ENCODE measurements at places on chromosomes 6 and 20.
A peak's percentile ranks its signal among the peaks of the same experiment; 100 is the strongest.

GRCh38 chr6:148426317-148426977, 83.8 kb downstream of the SASH1 start:
- DNase-seq, result no peak

DNA sequence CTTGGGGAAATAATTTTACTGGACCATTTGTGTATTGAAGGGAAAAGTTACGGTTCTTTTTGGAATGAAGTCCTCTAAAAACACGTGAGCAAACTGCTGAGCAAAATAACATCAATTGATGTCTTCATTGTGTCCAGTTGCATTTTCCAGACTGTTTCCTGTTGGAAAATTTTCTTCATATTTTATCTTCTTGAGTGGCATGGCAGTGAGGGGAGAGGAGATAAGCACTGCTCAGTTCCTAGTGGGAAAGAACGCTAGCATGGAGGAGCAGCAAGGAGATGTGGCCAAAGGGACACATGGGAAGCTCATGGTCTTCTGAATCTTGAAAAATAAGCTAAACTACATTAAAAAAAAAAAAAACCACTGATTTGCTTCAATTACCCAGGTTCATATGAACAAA, 776.0 kb downstream of the TFAP2A start:
- no peak for DNase-seq

GRCh38 chr6:42068173-42068572, 17.8 kb downstream of the TAF8 start:
- no peak for DNase-seq

GRCh38 chr6:165976684-165977083, 191.0 kb downstream of the TBXT start:
- no peak for DNase-seq

DNA sequence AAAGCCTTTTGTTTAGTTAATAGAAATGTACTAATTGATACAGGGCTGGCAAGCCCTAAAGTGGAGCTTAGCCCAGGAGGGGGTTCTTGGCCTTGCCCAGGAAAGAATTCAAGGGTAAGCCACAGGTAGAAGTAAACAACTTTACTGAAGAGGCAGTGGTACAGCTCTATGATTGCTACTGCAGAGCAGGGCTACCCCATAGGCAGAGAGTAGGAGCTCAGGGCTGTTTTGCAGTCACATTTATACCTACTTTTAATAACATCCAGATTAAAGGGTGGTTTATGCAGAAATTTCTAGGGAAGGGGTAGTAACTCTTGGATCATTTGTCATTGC, 680.4 kb upstream of the GJE1 start:
- no peak for DNase-seq

DNA sequence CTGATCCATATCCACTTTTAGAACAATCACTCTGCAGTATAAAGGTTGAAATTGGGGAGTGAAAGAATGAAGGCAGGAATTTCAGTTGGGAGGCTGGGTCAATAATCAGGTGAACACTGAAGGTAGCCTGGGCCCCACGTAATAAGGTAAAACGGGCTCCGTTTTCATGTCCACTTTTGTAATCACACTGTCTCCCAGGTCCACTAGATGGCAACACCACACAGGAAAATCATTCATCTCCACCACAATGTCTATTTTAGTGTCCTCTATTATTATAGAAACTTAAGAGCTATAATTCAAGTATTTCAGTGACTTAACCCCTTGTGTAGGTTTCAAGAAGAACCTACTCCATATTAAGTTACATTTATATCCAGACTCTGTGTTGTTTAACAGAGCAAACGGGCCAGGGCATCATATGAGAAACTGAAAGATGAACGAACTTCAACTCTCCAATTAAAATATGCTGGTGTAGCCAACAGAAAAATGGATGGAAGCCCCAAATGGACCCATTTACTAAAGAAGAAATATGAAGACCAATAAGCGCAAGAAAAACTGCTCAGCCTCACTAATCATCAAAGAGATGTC, 45.9 kb upstream of the MC3R start:
- DNase-seq, result no peak

- no peak for DNase-seq
Measured at GRCh38 chr20:9699181-9699580, 139.7 kb downstream of the PAK5 start.

DNA sequence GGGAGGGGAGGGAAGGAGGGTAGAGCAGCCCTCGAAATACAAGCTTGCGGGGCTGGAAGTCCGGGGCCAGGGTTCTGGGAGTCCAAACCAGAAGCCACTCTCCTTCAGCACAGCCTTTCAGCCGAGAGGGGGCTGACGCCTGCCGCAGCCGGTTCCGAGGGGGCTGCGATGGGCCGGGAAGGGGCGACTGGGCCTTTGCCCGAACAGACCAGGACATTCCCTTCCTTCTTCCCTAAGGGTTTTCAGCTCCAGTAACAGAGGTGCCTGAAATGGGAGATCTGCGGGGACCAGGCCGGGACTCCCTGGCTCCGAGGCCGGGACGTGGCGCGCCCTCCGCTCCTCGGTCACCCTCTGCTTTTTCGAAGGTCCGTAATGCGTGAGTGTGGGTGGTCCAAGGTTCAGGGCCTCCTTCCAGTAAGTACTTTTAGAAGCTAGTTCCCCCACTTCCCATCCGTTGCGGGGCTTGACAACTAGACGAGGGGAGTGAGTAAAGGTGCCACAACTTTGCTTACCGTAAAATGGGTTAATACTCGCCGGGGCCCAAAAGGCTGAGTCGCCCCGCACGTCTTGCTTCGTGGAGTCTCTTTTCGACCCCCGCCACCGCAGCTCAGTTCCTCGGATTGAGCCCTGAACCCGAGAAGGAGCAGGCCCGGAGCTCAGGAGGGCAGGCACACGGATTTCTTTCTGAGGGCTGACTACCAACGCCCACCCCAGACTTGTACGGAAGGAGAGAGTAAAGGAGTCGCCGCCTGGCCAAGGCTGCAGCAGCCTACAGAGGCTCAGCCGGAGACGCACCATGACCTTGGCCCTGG, 2.9 kb upstream of the OLIG3 start:
- peak; percentile 38 for DNase-seq
